ENCODE measurements at places on chromosomes 1 and 21.

DNA sequence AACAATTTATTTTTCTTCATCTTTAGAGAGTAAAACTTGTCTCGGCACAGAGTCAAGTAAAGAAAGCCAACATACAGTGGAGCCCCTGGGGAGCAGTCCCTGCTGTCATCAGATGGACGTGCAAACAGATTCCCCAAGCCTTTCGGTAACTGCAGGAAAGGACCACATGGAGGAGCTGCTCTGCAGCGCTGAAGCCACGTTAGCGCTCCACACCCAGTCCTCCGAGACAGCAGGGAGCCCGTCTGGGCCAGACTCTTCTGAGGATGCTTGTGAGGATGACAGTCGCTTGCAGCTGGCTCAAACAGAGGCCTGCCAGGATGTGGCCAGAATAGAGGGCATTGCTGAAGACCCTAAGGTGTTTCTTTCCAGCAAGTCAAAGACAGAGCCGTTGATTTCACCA lies 77.1 kb upstream of the SCCPDH start:
- peak; percentile 33 for DNase-seq

- DNase-seq: no peak
Observed at GRCh38 chr1:78869136-78869535, 137.4 kb downstream of the ADGRL4 start.

GRCh38 chr21:39125752-39126485 lies 57.3 kb downstream of the PSMG1 start:
- peak; percentile 80 for DNase-seq

- no peak for DNase-seq
Observed at GRCh38 chr1:218407630-218408029, 62.5 kb downstream of the TGFB2 start.

DNA sequence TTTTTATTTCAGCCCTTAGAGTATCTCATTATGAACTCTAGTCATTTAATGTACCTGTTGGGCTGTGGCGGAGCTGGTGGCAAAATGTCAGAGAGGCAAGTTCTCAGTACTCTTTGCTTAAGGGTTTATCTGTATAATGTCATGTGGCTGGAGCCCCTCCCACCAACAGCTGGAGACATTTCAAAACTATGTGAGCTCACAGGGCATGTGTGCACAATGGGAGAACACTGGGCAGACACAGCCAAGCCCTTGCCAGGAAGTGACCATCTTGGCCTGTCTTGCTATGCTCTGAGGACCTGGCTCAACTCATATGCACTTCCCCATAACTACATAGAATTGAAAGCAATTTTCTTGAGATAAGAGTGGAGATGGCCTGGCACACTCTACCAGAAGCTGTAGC lies 296.4 kb downstream of the PTPRU start:
- DNase-seq: no peak

GRCh38 chr1:30192969-30193630 lies 530.3 kb downstream of the MATN1 start:
- DNase-seq: no peak
